ENCODE measurements at places on chromosomes 1 and 21.

DNA sequence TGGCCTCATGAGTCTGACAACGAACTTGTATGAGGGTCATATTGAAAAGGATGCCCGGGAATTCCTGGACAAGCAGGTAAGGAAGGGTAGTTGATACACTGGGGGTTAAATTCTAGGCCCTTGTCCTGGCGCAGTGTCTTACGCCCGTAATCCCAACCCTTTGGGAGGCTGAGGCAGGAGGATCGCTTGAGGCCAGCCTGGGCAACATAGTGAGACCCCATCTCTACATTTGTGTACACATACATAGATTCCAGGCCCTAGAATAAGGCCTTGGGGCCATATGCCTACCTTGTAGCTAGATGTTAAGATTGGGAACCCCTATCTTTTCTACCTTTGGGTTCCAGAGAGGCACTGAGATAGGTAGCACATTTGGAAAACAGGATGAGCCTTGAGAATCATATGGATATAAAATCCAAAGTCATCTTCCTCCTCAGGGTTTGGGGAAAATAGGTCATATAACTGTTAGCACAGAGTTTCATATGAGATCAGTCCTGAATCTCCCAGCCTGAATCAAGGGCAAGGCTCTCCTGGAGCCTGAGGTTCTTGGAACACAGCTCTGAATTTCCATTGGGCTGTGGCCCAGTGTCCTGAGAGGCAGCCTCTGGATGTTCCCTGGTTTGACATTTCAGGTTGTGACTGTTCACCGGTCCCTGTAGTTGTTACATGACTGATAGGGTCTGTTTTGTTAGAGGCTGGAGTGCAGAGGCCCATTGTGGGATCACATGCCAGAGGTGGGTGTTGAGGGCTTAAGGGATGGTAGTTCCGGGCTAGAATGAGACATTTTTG is 104.4 kb downstream of the PIK3R3 start:
- DNase-seq = no peak

GRCh38 chr1:72946903-72947499 is 664.7 kb upstream of the NEGR1 start:
- DNase-seq = no peak

- DNase-seq = no peak
These were observed 336.7 kb upstream of the PROX1 start for GRCh38 chr1:213651077-213651476.

DNA sequence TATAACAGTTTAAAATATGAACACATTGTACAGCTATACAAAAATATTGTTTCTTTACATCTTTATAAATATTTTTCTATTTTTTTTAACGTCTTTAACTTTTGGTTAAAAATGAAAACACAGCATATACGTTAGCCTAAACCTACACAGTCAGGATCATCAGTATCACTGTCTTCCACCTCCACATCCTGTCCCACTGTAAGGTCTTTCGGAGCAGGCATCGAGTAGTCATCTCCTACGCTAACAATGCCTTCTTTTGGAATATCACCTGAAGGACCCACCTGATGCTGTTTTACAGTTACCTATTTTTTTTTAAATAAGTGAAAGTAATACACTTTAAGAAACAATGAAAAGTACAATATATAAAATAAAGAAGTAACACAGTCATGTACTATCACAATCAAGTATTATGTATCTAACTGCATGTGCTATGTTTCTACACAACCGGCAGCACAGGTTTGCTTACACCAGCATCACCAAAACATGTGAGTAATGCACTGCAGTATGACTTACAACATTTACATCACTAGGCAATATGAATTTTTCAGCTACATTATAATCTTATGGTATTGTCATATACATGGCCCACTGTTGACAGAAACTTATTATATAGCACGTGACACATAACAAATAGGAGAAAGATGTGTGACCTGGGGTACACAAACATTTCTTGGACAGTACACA is 254.4 kb downstream of the AKT3 start:
- peak; percentile 37 for DNase-seq

DNA sequence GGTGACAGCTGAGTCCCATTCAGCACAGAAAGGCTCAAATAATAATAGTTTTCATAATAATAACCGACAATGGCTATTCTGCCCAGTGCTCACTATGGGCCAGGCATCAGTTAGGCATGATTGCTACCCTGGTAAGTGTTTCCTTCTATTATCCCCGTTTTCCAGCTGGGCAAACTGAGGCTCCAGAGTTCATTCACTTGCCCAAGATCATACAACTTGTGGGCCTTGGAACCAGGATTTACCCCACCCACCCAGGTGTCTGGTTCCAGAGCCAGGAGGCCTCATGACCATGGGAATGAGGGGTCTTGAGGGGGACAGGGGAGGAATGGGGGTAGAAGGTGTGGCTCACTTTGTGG is 518 bp downstream of the PLOD1 start:
- no peak for DNase-seq

GRCh38 chr1:97013136-97013535 is 291.6 kb downstream of the PTBP2 start:
- no peak for DNase-seq

GRCh38 chr1:60031146-60031545 is 42.4 kb downstream of the C1orf87 start:
- no peak for DNase-seq

DNA sequence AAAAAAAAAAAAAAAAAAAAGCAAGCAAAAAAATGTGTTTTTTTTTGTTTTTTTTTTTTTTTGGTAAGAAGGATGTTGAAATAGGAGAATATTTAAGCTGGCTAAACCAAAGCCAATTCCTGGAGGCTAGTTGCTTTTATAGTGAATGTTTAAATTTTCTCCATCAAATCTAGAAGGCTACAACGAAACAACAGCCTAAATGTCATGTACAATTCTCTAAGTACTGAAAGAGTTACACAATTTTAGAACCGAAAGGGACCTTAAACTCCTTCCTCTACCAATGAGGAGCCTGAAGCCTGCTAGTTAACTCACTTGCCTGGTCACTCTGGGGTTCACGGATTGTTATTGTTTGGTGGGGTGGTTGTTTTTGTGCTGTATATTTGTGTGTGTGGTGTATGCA is 3.5 kb downstream of the WLS start:
- no peak for DNase-seq

- DNase-seq = no peak
These were observed 406.6 kb upstream of the CAMK1G start for GRCh38 chr1:209176866-209177430.

DNA sequence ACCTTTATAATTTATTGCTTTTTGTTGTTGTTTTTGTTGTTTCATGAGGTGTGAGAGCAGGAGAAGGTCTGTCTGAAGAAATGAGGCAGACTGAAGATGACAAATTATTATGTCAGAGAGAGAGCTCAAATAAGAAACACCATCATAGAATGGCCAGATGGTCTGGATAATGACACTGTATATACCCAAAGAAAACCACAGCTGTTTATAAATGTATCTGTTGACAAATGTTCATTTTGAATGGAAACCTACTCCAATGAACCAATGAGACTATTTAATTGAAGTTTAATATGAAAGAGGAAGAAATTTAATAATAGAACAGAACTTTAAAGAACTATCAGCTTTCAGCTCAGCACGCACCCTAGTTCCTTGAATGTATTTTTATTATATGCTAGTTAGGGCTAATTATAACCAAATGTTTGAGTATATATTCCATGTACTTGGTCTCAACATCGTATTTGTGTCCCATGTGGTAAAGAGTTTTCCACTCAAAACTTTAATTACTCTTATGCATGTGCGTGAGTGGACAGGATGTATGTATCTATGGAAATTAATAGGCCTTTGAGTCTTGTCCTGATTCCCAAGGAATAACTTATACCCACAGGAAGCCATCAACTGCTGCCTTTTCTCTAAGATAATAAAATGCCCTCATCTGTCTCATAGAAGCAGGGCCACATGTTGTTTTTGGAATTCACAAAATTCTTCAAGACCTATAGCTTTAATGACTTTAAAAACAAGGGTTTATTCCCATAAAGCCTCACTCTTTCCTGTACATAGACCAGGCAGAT is 202.7 kb downstream of the KCNK2 start:
- DNase-seq = peak; percentile 21

- peak; percentile 12 for DNase-seq
These were observed 720 bp upstream of the BSDC1 start for GRCh38 chr1:32394890-32395432.

DNA sequence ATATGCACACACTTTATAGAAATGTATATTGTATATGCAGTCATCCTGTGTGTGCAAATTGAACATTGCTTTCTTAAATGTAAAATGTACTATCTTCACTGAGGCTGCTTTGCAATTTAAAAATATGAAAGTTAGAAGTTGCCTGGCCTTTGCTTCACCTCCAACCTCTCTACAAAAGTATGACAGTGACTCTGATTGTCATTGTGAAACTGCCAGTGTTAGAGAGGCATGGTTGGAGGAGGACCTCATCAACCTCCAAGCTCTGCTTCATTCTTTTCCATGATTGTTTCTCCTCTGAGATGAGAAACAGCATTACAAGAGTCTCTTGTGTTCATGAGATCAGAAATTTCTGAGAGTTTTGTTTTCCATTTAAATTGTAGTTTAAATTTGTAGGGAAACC is 185.5 kb downstream of the ZC3H11B start:
- DNase-seq = no peak

DNA sequence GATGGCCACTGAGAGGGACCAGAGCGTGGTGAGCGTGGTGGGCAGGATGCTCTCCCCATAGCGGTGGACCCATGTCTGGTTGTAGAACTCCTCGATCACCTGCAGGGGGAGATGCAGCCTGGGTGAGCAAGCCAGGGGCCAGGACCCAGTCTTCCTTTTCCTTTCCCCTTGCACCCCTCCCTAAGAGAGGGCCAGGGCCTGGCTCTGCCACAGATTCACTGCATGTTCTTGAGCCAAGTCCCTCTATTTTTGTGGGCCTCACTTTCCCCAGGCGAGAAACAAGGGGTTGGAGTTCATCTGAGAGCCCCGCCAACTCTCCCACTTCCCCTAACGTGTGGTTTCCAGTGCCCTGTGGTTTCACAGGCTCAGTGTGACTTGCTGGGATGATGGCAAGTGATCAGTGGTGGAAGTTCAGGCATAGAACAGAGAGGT is 27.5 kb downstream of the SLC2A1 start:
- peak; percentile 62 for DNase-seq

DNA sequence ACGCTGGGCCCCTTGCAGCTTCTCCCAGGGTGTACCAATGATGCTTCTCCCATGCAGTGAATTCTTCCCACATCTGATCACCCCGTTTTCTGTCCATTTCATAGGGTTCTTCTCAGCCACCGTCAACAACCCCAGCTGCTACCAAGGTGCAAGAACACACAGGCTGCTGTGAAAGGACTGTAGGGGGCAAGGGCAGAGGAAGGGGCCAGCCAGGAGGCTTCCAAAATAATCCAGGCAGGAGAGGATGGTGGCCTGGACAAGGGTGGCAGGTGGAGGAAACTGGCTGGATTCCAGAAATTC is 113.3 kb upstream of the WNT4 start:
- no peak for DNase-seq

- no peak for DNase-seq
These were observed 29.9 kb downstream of the PIK3C2B start for GRCh38 chr1:204464701-204465100.

DNA sequence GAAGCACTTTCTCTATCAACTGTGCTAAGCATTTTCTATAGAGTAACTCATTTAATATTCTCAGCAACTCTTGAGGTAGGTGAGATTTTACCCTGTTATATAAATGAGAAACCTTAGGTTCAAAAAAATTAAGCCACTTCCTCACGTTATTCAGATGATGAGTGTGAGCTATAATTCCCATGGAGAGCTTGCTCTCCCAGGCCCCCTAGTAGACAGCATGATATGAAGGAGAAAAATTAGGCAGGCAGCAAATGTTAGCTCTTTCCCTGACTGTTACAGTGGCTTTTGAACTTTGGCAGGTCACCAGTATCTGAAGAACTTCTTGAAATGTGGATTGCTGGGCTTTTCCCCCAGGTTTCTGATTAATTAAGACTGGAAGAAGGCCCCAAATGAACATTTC is 753.1 kb downstream of the NCAM2 start:
- DNase-seq = no peak

DNA sequence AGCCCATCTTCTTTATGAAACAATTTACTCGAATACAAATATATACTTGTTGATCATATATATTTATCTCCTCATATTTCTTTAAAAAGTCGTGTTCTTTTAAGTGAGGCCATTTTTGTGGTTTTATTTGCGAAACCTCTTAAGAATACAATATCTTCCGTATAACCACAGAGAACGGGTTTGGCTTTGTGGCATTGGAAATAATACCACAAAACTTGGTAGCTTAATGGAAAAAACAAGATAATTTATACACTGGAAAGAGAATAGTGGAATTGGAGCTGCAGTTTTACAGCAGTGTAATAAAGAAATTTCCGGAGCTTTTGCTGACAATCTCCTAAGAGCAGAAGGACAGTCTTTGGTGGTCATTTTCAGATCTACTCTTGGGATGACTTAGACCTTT is 29.4 kb downstream of the PTGFR start:
- no peak for DNase-seq

DNA sequence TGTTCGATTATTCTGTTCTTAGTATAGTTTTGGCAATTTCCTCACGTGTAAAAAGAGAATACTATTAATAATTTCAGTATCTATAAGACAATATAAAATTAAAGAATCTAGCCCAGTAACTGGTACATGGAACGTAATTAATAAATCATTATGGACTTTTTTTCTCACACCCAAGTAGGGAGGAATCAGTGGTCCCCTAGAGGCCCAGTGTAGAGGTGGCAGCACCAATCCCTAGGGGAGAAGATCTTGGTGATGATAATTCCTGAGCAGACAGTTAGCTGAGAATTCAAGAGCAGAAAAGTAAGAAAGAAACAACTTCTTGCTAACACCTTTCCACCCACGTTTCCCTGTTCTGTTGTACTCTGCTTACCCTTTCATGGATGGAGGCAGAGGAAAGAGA is 19.7 kb upstream of the SELE start:
- no peak for DNase-seq

DNA sequence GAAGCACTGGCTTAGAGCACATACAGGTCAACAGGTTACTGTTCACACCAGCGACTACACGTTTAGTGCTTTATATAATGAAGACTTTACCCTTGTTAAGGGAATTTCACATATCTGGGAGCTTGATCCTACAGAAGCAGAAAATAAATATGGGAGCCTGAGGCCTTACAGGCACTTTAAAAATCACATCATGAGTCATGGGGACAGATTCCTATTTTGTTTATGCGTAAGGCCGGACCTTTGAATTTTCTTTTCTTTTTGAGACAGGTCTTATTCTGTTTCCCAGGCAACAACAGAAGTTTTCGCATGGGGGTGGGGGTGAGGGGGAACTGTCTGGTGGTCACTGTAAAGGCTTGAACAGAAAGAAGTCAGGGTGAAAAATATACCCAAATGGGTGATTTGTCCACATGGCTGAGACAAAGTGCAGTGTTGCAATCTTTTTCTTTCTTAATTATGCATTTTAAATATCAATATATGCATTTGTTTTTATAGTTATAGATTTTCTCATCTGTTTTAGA is 276.7 kb downstream of the KCNH1 start:
- DNase-seq = no peak

- DNase-seq = peak; percentile 74
These were observed 123.7 kb downstream of the NTNG1 start for GRCh38 chr1:107264561-107264960.

- peak; percentile 64 for DNase-seq
These were observed 65.5 kb downstream of the PRRX1 start for GRCh38 chr1:170729225-170730002.
